ENCODE measurements at places on chromosomes 16 and 17.

DNA sequence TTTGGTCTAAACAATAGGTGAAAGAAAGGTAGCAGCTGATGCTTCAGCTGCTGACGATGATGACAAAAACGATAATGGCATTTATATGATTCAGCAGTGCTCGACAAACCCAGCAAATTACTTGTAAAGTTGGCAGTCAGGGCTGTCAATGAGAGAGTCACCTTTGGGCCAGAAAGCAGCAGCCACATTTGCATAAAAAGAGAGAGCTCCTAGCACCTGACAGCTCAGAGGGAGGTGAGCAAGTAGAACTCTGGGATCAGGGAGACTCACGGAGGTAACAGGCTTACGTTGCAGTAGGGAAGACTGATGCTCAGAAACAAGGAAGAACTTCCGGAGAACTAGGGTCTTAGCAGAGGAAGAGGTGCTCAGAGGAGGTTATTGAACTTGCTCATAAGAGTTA is 291.9 kb upstream of the ZFHX3 start:
- no peak for DNase-seq

DNA sequence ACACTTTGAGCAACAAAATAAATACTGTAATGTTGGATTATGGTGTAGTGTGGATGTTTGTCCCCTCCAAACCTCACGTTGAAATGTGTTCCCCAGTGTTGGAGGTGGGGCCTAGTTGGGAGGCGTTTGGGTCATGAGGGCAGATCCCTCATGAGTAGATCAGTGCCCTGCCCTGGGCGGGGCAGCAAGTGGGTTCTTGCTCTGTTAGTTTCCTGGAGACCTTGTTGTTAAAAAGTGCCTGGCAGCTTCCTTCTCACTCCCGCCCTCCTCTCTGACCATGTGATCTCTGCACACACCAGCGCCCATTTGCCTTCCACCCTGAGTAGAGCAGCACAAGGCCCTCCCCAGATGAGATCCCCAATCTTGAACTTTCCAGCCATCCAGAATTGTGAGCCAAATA is 67.7 kb downstream of the MPRIP start:
- DNase-seq = no peak

DNA sequence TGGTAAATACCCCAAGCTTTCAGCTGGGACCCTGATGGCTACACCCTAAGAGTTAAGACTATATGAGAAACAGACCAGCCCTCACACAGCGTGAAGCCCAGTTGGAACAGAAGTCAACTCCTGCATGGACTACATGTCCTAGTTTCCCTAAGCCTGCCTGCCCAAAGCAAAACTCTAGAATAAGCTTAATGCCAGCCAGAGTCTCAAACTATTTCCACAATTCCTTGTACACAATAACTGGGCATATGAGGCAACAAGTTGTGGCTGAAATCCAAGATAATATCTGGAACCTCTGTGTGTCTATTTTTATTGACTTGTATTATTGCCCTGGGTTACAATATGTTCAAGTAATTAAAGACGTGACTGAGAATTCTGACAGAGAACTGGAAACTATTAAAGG is 19.4 kb downstream of the MYH10 start:
- no peak for DNase-seq

- DNase-seq = no peak
Measured at GRCh38 chr17:77083531-77083930, 57.2 kb upstream of the SEC14L1 start.

DNA sequence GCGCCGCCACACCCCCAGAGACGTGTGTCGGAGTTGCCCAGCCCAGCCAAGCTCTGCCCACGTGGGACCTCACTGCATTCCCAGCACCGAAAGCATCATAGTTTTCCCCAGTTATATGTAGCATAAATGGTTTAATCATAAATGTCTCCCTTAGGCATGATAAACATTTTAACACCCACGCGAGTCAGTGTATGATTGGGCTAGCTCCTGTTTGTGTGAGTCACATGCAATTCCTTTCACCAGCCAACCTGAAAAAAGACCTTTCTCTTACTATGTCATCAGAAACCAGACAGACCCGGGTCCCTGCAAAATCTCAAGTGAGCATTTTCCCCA is 9.2 kb downstream of the TAF1C start:
- DNase-seq = no peak

DNA sequence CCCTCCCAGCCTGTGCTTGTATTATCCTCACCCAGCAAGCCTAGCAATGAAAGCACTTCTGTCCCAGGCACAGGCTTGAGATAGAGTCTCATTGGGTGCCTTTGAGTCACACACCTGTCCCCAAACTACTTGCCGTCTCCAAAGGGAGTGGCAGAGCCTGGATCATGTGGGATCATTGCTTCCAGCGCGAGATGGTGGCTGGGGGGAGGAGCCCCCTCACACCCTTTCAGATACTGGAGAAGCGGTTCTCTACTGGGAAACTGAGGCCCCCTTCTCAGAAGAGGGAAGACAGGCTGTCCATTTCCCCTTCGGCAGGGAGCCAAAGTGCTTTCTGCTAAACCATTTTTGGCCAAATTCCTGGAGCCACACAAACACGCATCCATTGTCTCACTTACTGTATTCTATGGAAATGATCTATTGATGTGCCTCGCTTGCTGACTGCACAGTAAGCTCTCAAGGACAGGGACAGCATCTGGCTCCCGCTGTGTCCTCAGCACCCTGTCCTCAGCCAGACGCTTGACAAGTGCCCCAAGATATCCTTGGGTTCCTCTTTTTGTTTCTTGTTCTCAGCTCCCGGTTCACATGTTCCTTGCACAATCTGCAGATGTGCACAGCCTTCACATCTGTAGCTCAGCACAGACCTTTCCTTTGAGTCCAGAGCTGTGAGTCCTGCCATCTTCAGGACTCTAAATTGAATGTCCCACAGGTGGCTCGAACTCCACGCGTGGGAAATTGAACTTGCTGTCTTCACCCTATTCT is 26.0 kb upstream of the DLX3 start:
- no peak for DNase-seq

GRCh38 chr17:61009663-61010062 is 332.0 kb downstream of the BCAS3 start:
- no peak for DNase-seq

- DNase-seq = no peak
Measured at GRCh38 chr16:1773703-1774447, 941 bp upstream of the MRPS34 start.

All from activated CD4-positive, CD25-positive, alpha-beta regulatory T cell treated with anti-CD3 and anti-CD28 coated beads, Interleukin-2, amount 50 U/mL, for 16 hours (primary cell).